T-helper 17 cell (primary cell): ENCODE measurements at places on chromosomes 2 and 18.

- DNase-seq = no peak
These were observed 24.4 kb upstream of the CHMP1B start for GRCh38 chr18:11826836-11827235.

GRCh38 chr2:66014450-66014849 is 420.5 kb upstream of the MEIS1 start:
- DNase-seq = no peak

- DNase-seq = no peak
These were observed 24.8 kb downstream of the LYPD1 start for GRCh38 chr2:132645176-132645575.

- DNase-seq = no peak
These were observed 114.0 kb downstream of the NEDD4L start for GRCh38 chr18:58158008-58158407.

- DNase-seq = no peak
These were observed 29.2 kb downstream of the ATP6V1C2 start for GRCh38 chr2:10750610-10751009.

- DNase-seq = no peak
These were observed 42.9 kb upstream of the ATG16L1 start for GRCh38 chr2:233208382-233209116.

DNA sequence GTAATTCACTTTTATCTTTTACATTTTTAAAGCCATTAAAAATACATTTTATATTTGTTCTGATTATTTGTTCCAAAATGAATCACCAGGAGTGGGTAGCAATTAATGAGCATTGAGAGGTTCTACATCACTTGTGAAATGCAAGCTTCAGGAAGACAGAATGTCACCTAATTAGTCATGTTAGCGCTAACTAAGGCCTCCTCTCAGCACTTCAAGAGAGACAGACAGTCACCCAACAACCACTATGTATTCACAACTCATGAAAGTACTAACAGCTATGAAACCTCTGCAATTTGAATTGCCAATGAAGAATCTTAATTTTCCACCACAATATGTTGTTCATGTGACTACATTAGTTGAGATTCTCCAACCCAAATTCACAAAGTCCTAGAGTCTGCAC is 611.0 kb downstream of the KCNJ3 start:
- no peak for DNase-seq

GRCh38 chr2:60260639-60261296 is 292.7 kb downstream of the BCL11A start:
- no peak for DNase-seq

DNA sequence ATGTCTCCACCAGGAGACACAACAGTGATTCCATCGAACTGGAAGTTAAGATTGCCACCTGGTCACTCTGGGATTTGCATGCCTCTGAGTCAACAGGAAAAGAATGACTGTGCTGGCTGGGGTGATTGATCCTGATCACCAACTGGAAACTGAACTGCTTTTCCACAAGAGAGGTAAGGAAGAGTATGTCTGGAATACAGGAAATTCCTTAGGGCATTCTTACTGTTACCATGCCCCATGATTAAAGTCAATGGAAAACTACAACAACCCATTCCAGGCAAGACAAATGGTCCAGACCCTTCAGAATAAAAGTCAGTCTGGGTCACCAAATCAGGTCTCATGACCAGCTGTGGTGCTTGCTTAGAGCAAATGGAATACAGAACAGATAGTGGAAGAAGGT is 12.0 kb upstream of the DDX1 start:
- DNase-seq = no peak

DNA sequence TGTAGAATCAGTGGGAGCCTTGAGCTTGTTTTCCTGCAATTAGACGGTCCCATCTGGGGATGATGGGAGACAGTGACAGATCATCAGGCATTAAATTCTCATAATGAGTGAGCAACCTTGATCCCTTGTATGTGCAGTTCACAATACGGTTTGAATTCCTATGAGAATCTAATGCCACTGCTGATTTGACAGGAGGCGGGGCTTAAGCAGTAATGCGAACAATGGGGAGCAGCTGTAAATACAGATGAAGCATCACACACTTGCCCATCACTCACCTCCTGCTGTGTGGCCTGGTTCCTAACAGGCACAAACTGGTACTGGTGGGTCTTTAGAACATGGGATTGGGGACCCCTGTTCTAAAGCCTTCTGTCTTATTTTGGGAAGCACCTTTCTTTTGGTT is 17.9 kb upstream of the NYAP2 start:
- DNase-seq = no peak

DNA sequence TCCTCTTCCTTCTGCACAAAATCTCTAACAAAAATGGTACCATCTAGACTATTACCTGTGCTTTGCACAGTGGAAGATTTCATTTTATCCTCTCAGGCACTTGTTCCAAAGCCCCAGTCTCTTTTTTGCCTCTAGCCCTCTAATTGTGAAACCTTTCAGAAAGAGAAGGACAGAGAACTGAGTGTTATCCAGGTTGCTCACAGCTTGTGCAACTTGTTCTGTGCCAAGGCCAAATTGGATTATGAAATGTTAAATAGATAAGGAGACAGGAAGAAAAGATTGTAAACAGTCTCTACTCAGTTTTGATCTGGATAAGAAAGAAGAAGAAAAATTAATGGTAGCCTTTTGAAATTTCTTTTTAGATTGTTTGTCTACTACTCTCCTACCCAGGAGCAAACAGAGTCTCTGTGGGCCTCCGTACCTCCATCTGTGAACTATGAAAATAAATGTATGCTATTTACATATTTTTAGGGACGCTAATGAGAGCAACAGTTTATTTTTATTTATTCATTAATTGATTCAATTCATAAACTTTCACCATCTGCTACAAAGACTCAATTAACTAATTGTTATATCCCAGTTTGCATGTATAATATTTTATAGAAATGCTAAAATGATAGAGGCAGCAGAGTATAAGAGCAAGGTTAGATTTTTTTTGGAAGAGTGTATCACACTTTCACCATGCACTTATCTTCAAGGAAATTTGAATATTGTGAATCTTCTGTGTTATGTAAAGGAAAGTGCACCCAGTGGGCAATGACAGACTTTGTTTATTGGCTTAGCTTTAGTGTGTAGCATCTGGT is 339.0 kb upstream of the ETAA1 start:
- DNase-seq = no peak

- no peak for DNase-seq
These were observed 305.7 kb upstream of the TNP1 start for GRCh38 chr2:217165547-217165946.

GRCh38 chr2:223722226-223722625 is 115.2 kb downstream of the AP1S3 start:
- no peak for DNase-seq

- no peak for DNase-seq
These were observed 133.6 kb downstream of the GULP1 start for GRCh38 chr2:188425266-188425665.

DNA sequence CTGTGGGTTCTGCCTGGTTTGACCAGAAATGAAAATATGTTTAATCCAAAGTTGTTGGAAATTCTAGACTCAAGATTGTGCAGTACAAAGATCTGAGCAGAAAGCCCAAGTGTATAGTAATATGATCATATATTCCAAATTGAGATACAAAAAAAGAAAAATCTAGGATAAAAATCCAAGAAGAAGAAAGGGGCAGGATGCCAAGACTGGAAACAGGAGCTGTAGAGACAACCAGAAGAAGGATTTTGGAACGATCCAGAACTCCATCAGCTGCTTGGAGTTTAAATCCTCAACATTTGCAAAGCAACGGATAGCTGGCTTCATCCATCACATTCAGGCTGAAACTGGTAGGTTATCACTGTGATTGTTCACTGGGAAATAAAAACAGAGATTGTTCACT is 333.6 kb upstream of the UBE2E3 start:
- DNase-seq = no peak

DNA sequence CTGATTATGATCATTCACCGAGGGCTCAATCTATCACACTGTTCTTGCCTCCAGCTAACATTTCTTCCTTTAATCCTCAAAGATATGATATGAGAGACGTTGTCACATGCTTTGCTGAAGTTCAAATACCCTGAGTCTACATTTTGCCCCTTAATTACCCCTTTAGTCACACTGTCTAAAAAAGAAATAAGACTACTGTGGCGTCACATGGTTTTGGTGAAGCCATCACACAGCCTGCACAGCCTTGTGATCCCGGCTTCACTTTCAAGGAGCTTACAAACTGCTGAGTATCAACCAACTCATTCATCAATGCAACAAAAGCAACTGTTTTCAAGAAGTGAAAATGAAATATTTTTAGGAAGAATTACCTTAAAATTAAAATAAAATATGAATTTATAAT is 31.9 kb upstream of the SOCS6 start:
- DNase-seq = no peak

DNA sequence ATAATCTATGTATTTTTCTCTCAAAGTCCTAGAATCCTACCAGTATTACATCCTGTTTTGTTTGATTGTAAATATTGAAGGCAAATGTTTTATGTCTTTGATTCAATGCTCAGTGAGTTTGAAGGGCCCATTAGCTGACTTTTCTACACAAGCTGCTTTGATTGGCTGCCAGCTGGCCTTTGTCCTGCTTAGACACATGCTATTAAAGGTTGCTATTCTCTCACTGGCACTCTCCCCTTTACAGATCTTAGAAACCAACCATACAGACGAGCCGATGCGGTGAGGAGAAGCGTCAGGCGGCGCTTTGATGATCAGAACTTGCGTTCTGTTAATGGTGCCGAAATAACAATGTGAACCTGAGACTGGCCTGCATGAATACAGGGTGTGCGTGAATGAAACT is 69.7 kb downstream of the PRPF40A start:
- DNase-seq = no peak
